H4 (cell line): ENCODE measurements at places on chromosomes 1 and 21. TPM values are rescaled to one million over a fixed set of nuclear protein-coding genes. Genes with fewer than 3 reads are reported as not detected.

Gene PKP1
- total RNA-seq, result not detected in 2 replicates

Gene NR1I3
- total RNA-seq, result not detected in 2 replicates

Gene MATN1
- total RNA-seq, result 0.06 and 0.51 TPM in 2 replicates

Gene BSDC1
- total RNA-seq, result 47.0 and 47.5 TPM in 2 replicates

Gene AMY2A
- total RNA-seq, result not detected in 2 replicates

Gene RBM11
- 2.8 and 7.1 TPM in 2 replicates for total RNA-seq

Gene OR2W3
- total RNA-seq, result not detected in 2 replicates

Gene RGS7
- 0.23 TPM in 1 of 2 replicates, not detected in the other for total RNA-seq

Gene RASSF5
- total RNA-seq, result 2.6 and 3.8 TPM in 2 replicates

GRCh38 chr21:43879348-43880110 lies 14.5 kb downstream of the AGPAT3 start:
- no peak for DNase-seq

DNA sequence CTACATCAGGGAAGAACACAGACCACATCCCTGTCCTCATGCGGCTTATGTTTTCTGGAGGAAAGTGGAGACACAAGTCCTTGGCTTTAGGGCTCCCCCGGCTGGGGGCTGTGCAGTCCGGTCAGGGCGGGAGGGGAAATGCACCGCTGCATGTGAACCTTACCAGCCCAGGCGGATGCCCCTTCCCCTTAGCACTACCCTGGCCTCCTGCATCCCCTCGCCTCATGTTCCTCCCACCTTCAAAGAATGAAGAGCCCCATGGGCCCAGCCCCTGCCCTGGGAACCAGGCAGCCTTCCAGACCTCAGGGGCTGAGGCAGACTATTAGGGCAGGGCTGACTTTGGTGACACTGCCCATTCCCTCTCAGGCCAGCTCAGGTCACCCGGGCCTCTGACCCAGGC lies 45.5 kb downstream of the TNNT2 start:
- no peak for DNase-seq

GRCh38 chr1:176183618-176184017 lies 23.5 kb downstream of the COP1 start:
- DNase-seq, result no peak

GRCh38 chr21:36113647-36114428 lies 21.0 kb upstream of the CBR3 start:
- no peak for DNase-seq

DNA sequence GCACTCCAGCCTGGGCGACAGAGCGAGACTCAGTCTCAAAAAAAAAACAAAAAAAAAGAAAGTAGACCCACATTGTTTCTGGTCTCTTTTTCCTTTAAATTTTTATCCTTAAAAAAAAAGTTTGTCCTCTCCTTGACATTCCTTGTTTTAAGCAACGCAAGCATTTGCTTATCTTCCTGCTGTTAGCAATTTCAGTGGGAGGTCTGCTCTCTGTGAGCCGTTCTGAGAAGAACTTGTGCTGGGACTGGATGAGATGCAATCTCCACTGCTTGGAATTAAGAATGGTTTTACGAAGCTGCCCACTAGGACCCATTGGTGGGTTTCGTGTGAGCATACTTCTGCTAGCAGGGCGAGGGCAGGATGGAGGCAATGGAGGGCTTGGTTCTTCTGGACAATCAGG lies 225.1 kb upstream of the TMEM51 start:
- no peak for DNase-seq

- peak; percentile 43 for DNase-seq
These were observed 101.4 kb upstream of the TSPAN2 start for GRCh38 chr1:115190540-115191170.

- DNase-seq, result no peak
These were observed at the start of gene CSMD2 for GRCh38 chr1:34164771-34165391. Gene CSMD2 (minus strand): TSS chr1:34165230. CDS start chr1:34165097, 133 bp downstream.

DNA sequence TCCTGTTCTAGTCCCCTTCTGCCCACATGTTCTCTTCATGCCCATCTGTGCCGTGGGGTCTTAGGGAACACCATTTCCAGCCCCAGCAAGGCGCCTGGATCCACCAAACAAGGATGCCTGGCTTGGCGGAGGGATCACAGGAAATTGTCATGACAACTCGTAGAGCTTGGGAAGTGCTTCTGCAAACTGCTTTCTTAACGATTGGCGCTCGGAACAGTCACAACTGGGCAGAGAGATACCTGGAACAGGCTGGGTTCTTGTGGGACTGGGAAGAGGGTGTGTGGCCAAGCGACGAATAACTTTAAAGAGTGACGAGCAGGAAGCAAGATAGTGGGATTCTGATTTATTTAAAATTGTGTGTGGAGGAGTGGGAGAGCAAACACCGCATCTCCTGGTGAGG lies 329.8 kb downstream of the RPS6KC1 start:
- no peak for DNase-seq

DNA sequence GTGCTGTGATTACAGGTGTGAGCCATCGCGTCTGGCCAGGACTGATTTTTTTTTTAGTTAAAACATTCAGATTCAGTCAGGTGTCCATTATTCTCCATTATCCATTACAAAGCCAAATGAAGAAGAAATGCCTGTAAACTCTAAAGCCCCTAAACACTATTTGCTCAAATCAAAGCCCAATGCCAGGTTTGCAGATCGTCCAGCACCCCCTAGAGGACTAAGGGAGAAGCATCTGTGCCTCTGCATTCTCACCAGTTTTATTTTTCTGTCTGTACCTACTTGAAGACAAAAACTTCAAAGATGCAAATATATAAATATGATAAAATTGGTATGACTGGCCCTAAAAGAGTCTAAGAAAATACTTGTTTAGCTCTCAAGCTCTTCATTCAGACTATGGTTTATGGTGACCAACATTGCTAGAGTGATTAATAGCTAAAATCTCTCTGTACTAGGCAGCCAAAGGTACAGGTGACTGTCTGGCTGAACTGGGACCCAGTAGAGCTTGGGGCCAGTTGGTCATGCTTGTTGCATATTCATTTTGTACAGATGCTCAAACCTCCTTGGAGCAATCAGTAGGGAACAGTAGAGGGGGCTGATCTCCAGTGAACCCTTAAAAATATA lies 138.4 kb downstream of the SYT2 start:
- DNase-seq, result peak; percentile 42

- no peak for DNase-seq
These were observed 5.0 kb upstream of the KIF21B start for GRCh38 chr1:201028461-201028889.

DNA sequence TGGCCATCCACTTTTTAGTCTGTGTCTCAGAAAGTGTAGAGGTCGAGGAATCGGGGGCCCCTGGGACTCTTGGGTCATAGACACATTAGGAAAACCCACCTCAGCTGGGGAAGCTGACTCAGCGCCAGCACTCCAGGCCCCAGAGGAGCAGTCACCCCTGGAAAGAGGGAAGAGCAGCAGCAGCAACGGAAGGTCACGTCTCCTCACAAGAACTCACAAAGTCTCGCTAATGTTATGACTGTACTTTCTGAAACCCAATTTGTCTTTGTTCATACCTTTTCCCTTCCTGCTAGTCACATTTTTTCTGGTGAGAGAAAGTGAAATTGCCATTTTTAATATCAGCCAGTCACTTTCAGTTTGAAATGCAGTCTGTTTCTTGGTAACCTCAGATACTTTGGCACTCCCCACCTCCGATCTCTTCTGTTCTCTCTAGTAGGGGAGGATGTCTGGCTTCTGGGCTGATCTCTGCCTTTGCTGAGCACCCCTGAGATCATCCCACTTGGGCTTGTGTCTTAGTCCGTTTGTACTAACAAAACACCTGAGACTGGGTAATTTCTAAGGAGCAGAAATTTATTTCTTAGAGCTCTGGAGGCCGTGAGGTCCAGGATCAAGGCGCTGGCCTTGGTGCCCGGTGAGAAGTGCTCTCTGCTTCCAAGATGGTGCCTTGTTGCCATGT lies 6.0 kb upstream of the NLRP3 start:
- no peak for DNase-seq

DNA sequence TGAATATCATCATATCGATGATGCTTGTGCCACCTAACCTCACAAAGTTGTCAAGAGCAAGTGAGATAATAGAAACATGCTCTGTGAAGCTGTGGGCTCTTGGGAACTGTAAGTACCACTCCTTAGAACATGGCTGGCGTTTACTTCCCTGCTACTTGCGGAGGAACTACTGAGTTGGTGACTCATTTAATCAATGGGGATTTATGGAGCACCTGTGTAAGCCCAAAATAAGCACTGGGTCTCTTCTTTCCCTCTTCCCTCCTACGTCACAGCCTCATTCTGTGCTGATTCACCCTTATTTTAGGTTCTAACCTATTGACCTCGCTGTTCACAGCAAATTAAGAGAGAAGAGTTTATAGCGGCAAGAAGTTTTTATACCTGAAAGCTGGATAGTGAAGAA lies 52.9 kb downstream of the PRDM2 start:
- no peak for DNase-seq

GRCh38 chr1:6358144-6358624 lies 35.4 kb downstream of the ACOT7 start:
- DNase-seq, result peak; percentile 94

DNA sequence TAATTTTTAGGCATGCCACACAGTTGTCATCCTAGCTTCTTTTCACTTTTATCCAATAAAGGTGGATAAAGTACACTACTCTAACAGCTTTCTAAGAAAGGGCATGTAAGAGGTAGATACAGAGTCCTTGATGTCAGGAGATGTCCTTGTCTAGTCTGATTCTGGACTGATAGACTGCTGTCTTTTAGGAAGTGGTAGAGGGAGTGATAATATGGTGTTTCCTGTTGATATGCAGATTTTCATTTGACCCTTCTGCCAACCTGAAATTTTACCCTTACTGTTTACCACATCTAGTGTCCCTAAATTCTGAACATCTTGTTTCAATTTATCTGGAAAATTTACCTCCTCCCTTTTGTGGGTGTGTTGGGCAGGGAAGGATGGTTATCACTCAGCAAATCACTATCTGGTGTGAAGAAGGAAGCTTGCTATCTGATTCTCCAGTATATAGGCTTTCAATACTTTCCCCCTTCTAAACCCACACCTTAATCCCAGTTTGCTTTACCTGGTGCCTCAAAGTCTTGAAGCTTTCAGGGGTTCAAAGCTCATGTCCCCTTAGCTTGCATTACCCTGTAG lies 354.9 kb upstream of the SNX7 start:
- DNase-seq, result no peak

DNA sequence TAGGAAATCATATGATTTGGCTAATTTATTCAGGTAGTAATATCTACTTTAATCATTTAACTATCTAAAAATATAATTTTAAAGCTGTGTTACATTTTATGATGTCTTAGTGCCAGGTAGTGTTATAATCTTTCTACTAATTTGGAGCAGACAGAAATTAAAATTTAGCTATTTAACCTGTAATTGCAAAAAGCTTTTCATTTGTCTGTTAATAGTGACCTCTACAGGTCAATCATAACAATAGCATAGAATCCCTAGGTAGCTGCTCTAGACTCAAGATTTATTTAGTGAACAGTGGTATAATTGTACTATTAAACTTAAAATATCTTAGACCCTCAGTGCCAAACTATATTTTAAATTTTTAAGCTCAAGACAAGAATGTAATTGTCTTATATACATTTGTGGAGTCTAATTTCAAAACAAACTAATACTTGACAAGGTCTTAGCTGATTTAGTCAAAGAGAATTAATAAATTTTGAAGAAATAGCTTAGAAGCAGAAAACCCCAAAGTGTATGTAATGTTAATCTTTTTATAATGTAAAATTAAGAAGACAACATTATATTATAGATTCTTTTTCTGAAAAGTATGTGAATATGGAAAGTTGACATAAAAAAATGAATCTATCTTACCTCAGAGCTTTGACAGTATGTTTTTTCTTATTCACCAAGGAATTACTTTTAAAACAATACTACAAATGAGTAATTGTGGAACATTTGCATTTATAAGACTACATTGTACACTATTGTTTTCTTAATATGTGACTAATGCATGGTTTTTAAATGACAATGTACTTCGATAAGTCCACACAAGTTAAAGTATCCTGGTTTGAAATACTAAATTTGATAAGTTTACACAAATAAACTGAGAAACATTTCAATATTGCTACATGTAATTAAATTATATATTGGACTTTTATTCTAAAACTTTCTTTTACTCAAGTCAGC lies 64.1 kb upstream of the RNPC3 start:
- peak; percentile 23 for DNase-seq

DNA sequence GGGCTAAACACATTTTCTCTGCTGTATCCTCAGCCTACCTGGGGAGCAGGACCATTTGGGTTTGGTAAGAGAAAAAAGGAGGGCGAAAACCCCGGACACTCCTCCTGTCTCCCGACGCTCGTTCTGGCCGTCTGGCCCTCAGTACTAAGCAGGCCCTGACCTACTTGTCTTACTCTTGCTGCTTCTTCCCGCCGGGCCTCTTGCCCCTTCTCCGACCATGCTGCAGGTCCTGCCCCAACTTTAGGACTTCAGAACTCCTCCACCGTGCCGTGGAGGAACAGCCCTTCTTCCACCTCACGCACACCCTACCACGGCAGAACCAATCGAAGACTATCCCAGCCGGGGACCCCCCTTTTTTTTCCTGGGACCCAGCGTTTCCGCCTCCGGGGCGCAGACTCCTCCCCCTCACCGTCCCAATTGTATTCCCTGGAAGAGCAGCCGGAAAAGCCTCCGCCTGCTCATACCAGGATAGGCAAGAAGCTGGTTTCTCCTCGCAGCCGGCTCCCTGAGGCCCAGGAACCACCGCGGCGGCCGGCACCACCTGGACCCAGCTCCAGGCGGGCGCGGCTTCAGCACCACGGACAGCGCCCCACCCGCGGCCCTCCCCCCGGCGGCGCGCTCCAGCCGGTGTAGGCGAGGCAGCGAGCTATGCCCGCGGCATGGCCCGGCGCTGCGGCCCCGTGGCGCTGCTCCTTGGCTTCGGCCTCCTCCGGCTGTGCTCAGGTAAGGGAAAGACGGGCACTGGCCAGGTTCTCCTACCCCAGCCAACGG lies at the start of gene CHRNB2:
Gene CHRNB2, plus strand, starts transcription at position 393 of the 771 bp plus-strand sequence. Its CDS starts 267 bp downstream, at position 660.
- DNase-seq, result no peak

- DNase-seq, result peak; percentile 16
These were observed 125.3 kb upstream of the CD34 start for GRCh38 chr1:208036106-208036808.

- no peak for DNase-seq
These were observed 253.8 kb downstream of the DYRK1A start for GRCh38 chr21:37620401-37620800.

DNA sequence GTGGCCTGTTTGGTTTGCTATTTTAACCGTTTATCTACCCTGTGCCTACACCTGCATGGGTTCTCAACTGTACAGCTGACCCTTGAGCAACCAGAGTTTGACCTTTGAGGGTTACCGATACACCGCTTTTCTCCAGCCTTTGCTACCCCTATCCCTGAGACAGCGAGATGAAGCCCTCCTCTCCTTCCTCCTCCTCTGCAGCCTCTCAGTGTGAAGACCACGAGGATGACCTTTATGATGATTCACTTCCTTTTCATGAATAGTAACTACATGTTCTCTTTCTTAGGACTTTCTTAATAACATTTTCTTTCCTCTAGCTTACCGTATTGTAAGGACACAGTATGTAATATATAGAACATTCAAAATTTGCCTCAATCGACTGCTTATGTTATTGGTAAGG lies 14.5 kb upstream of the RNF187 start:
- no peak for DNase-seq

DNA sequence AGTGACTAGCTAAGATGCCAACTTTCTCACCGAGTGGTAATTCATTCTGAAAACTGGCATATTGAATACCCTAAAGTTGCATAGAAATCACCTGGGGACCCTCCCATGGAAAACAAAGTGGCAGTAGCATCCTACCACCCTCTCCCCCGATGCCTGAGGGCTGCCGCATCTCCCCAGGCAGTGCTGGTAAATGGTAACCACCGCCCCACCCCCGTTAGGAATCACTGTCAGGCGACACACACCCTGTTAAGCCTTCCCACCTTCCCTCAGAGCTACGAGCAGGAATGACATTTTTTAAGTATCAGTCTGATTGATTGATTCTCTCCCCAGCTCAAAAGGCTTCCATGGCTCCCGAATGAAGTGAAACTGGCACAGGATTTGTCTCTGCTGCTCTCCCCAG lies 28.3 kb downstream of the TMPRSS2 start:
- DNase-seq, result no peak

GRCh38 chr1:170530972-170531757 lies 801 bp upstream of the GORAB start:
- no peak for DNase-seq
